ENCODE measurements at places on chromosomes 6 and 20. TPM values are rescaled to one million over a fixed set of nuclear protein-coding genes. Genes with fewer than 3 reads are reported as not detected.
A peak's percentile ranks its signal among the peaks of the same experiment; 100 is the strongest.

PRSS16 gene
- polyA plus RNA-seq = 8.7 TPM

DEFB118 gene
- not detected for polyA plus RNA-seq

TSPYL1 gene
- 24.9 TPM for polyA plus RNA-seq

DNA sequence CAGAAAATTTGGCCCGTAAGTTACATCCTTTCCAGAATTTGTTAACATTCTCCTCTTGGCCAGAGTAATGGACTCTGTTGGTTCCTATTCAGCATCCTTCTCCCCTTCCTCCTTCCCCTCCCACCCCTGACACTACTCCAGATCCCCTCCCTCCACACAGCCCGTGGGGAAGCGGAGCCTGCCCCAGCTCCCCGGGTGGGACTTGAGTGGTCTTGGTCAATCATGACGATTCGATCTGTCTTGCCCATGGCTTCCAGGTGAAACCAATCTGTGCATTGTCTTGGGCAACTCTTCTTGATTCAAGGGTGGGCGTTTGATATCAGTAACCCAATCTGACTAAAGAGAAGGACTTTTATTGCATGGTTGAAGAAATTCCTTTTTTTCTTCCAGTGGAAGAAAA, 143.9 kb downstream of the ANKRD60 start:
- no peak for DNase-seq

DNA sequence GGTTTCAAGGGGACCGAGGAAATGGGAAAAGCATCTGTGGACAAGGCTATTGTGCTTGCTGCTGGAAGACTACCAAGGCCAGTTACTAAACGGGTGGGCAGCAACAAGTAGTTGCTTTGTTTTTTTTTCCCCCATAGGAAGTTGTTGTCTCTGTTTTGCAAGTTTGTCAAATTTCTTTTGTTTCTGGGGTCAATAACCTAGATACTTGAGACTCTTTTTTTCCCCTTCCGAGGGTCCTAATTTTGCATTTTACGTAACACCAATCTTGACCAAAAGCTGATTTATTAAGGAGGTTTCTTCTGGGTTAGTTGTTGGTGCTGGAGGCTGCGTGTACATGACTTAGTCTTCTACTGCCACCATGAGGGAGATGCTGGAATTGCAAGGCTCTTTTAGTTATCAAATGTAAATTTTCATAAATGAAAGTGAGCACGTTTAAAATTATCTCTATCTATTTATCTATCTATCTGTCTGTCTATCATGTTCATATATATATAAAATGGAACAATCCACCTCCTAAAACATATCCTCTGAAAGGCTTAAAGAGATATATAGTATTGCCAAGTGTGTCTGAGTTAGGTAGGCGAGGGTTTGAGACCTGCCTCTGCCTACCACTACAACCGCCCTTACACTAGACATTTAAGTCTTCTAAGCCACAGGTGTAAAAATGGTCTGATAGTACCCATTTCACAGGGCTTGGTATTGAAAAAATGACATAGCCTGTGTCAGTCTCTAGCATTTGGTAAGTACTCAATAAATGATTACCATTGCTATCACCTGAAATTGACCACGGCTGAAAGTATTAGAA, 60.2 kb downstream of the GCLC start:
- DNase-seq = peak; percentile 83

- DNase-seq = no peak
Observed at GRCh38 chr6:149468179-149468578, 16.6 kb downstream of the ZC3H12D start.

DNA sequence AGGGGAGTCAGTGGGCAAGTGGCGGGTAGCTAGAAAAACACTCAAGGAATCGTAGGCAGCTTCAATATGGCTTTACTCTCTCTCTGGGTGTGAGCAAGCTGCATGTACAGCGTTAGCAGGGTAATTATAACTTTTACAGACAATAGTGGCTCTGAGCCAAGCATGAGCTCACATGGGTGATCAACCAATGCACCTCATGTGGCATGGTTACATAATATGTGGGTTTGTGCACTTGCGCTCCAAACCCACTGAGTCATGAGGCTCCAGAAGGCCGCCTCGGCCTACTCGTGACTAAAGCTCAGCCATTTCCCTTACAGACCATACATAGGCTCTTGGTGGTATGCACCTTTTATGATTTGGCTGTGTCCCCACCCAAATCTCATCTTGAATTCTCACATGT, 78.4 kb upstream of the FBXL4 start:
- DNase-seq = peak; percentile 52

DNA sequence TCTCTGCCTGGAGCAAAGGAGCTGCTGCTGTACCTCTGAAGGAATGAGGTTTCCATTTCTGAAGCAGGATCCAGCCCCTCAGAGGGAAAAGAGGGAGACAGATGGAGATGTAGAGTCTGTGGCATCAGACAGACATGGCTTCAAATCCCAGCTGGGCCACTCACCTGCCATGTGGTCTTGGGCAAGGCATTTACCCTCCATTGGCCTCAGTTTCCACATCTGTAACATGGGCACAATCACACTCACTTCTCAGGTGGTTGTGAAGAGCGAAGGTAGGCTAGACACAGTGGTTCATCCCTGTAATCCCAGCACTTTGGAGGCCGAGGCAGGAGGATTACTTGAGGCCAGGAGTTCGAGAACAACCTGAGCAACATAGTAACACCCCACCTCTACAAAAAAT, 32.4 kb upstream of the CCDC167 start:
- DNase-seq = no peak

DNA sequence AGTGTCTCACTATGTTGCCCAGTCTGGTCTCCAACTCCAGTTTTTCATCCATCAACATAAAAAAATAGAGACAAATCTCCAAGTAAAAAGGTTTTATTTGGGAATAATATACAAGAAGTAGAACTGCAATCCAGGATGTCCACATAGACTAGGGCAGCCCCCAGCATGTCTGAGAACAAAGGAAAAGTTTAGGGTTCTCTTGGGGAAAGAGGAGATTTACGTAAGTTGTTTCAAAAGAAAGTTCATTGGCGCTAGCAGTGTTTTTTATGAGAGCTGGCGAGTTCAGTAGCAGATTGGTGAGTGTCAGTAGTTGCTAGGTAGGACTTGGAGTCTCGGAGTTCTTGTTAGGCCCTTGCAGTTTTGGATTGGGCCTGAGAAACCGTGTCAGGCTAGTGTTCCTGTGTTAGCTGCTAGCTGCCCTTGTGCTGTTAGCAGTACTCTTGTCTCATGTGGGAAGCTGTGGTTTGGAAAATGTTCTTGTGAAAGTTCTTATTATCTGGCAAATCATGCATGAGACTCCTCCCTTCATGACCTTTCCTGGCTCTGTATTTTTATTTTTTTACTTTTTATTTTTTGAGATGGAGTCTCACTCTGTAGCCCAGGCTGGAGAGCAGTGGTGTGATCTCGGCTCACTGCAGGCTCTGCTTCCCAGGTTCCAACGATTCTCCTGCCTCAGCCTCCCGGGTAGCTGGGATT, 24.7 kb downstream of the TTLL9 start:
- DNase-seq = peak; percentile 89
